NCI-H460 (cell line): ENCODE measurements at places on chromosomes 5 and 9. TPM values are rescaled to one million over a fixed set of nuclear protein-coding genes. Genes with fewer than 3 reads are reported as not detected.

- no peak for DNase-seq
Observed at GRCh38 chr5:98004463-98004862, 769.0 kb upstream of the RGMB start.

DNA sequence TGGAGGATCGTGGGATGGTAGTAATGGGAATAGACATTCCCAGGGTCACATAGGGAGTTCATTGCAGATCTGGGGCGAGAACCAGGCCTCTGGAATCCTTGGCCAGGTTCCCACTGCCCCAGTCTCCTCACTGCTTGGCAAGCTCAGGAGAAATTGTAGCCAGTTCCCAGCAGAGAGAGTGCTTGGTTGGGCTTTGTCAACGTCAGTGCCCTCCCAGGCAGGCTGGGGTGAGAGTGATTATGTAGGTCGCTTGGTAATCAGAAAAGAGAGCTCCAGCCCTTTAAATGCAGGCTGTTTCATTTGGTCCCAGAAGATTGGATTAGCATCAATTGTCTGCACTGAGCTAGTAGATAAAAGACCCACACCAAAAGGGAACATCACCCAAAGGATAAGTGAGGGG lies 51.8 kb upstream of the GALNT10 start:
- DNase-seq, result no peak

- DNase-seq, result no peak
Observed at GRCh38 chr5:79856456-79857055, 134.5 kb downstream of the MTX3 start.

DNA sequence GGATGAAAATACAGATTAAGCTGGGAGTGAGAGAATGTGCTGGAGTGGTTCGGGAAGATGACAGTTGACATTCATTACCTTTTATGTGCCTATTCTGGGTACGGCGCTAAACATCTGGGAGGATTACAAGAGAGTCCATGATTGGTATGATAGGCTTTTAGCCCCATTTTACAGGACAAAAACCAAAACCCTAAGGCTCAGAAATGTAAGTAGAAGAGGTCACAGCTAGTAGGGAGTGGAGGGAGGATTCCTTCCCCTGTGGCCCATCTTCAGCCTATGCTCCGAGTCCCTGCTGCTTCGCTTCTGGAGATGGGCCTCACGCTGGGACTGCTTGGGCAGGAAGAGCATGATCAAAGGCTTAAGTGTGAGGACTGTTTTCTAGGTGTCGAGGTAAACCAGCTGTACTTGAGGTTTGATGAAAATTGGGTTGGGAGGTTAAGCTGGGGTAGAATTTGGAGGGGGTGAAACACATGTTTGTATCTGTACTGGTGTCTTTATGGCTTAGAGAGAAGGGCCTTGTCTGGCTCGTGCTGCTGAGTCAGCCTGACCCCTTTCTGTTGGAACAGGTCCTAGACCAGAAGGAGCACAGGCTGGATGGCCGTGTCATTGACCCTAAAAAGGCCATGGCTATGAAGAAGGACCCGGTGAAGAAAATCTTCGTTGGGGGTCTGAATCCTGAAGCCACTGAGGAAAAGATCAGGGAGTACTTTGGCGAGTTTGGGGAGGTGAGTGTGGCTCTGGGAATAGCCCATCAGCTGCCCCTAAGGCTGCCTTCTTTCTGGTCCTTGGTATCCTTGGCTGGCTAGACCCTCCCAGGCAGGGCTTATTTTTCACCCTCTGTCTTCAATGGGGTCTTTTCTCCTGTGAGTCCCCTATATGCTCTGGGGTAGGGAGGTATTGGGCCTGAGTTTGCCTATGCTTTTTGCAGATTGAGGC lies 2.1 kb downstream of the HNRNPAB start:
- DNase-seq, result no peak

DNA sequence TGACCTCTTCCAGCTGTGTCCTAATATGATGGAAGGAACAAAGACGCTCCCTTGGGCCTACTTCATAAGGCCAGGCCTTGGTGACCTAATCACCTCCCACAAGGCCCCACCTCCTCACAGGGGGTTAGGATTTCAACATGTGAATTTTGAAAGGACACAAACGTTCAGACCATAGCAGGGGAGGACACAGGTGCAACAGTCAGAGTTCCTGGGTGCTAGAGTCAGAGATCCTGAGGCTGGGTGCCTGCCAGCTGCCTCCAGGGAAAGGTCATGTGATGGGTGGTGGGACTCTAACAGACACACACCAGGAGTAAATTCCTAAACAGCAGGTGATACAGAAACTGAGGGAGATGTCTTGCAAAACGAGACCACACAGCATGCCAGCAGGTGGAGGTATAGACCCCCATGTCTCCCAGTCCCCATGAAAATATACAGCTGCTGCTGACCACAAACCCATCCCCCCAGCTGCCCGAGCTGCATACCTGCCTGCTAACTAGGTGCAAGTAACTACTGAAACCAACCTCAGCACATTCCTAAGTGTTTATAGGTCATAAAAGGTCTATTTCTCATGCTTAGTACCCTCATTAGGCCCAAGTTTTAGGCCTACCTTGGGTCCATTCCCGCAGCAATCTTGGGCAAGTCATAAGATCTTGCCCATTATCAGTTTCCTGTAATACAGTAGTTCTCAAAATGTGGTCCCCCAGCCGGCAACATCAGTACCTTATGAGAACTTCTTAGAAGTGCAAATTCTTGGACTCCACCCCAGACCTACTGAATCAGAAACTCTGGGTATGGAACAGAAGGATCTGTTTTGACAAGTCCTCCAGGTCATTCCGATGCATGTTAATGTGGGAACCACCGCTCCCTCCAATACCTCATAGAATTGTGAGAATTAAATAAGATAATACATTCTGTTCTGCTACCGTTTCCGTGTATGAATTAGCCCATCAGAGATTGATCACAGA lies 245.3 kb downstream of the ENC1 start:
- DNase-seq, result no peak

GRCh38 chr9:123528501-123528900 lies 172.5 kb downstream of the CRB2 start:
- DNase-seq, result no peak

DNA sequence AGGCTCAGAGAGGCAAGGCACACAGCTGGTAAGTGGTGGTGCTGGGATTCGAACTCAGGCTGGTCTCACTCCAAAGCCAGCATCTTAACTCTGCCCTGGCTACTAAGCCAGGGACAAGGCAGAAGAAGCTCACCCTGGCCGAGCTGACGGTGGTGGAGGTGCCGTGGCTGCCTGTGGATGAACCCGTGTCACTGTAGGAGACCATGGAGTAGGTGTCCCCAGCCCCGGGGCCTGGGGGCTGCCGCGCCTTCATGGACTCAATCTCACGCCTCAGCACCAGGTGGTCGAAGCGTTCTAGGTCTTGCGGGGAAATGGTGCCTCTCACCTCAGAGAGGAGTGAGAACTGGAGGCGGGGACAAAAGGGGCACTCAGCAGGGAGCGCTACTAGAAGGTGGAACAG lies 35.4 kb upstream of the AKNA start:
- no peak for DNase-seq

DNA sequence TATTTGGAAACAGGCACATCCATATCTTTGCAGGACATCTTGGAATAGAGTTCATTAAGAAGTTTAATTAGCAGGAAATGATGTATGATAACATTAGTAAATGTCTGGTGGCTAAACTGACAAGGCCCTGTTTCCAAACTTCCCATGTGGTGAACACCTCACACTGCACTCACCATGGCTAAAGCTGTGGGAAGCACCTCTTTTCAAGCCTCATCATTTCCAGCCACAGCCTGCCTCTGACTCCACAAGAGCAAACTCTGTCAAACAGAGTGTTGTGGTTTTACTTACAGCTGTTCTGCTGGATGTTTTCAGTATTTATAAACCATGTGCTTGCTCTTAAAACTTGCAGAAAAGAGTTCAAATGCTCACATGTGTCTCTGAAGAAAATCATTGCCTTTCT lies 14.9 kb upstream of the NDUFB6 start:
- DNase-seq, result no peak

DNA sequence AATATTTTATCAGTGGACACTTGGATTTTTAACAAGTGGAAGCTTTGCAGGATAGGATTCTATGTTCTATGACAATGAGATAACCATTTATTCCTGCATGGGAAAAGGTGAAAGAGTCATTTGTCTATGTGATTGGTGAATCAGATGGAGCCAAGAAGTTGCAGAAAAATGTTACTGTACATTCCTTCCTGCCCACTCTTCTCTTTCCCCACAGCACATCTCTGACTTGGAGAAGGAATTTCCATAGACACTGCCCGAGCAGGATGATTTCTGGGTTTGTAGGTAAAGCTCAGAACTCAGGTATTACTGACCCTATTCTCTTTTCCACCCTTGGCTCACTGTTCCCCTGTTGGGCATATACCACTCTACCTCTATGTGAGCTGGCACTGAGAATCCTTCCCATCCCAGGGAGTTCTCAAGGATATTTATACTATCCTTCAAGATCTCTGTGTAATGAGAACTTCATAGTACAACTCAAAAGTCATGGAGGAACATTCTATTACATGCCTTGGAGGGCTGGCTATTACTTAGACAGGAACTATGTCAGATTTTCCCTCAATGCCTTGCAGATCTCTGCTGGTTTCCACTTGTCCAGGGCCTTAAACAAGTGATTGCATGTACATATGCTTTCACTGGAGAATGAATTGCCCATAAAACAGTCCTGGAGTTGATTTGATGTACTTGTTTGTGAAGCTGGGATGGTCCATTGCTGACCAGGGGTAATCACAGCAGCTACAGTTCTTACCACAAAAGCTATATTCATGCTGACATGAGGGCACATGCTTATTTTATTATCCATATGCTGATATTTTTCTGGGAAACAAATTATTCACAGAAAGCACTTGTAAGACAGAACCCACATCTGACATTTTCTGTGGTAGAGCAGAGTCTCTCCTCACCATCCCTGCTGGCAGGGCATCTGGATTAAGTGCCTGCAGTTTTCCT lies 24.1 kb downstream of the SLC1A3 start:
- no peak for DNase-seq

DNA sequence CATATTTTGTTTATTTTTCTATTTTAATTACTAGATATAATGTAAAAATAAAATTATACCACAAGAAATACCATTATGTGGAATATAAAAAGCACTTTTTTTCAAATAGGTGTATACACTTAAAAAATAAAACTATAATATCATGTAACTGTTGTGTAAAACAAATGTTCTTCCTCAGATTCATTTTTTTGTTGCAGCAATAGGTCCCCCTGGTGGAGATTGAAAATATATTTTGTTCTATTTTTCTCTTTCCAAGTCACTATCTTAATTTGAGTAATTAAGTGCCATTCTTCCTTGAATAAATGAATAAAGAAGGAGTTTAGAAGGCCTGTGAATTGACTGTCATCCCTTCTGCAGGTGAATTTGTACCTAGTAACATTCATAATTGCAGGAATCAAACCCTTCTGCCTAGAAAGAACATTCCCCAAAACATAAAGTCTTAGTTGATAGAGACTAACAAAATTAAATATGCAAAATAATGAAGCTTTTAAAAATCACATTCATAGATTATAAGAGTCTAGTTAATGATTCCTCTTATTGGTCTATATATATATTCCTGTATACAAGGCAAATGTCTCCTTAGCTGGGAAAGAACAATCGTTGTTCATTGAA lies 23.4 kb downstream of the CETN3 start:
- peak; percentile 22 for DNase-seq

- no peak for DNase-seq
Observed at GRCh38 chr5:68243681-68244080, 28.1 kb downstream of the PIK3R1 start.

- DNase-seq, result no peak
Observed at GRCh38 chr5:149679876-149680809, 50.0 kb upstream of the PPARGC1B start.

- DNase-seq, result peak; percentile 7
Observed at GRCh38 chr9:126860757-126861466, 473 bp downstream of the ZBTB34 start.

GRCh38 chr5:76209297-76209696 lies 126.1 kb downstream of the SV2C start:
- no peak for DNase-seq

DNA sequence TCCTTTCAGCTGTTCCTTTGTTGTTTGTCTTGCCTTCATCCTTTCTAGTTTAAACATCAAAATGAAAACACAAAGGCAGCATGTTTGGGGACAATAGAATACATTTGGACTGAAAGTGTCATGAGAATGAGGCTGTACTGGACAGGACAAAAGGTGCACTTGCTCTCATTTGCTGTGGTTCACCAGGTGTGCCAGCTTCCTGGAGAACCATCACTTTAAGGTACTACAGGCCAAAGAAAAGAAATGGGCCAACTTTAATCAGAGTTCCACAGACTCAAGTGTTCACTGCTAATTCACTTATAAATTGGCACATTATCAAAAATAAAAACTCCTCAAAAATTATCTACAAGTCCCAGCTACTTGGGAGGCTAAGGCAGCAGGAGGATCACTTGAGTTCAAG lies 53.8 kb downstream of the ABHD17B start:
- no peak for DNase-seq

GRCh38 chr9:134138292-134138691 lies 2.4 kb downstream of the WDR5 start:
- DNase-seq, result no peak

DNA sequence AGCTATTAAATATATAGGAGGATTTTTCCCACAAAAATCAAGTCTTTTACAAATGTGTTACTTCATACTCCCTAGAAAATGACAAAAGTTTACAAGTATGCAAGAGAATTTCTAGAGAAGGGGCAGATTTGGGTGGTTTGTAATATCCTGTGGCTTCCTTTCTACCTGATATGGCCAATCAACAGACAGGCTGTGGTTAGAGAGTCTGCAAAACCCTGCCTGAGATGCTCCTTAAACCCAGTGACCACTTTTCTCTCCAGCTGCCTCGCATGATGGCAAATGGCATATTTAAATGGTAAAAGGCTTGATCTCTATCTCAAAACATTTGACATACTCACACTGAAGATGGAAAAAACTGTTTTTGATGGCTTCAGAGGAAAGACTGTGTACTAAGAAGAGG lies 550.1 kb upstream of the ZNF462 start:
- no peak for DNase-seq

- DNase-seq, result no peak
Observed at GRCh38 chr9:127714951-127715469, 453 bp downstream of the PTRH1 start.

- DNase-seq, result no peak
Observed at GRCh38 chr5:141780240-141780951, 97.8 kb downstream of the PCDH1 start.

- no peak for DNase-seq
Observed at GRCh38 chr5:92147266-92147665, 764.1 kb upstream of the ARRDC3 start.

GRCh38 chr5:91499943-91500531 lies 116.9 kb upstream of the ARRDC3 start:
- DNase-seq, result peak; percentile 45

CDC14B gene
- 16.0 and 17.2 TPM in 2 replicates for total RNA-seq

IFNA13 gene
- not detected in 2 replicates for total RNA-seq

KCNMB1 gene
- not detected in 2 replicates for total RNA-seq

CATSPER3 gene
- 0.17 and 0.40 TPM in 2 replicates for total RNA-seq

MZB1 gene
- 0.10 and 0.52 TPM in 2 replicates for total RNA-seq

BTNL8 gene
- 0.32 TPM in 1 of 2 replicates, not detected in the other for total RNA-seq

TESK1 gene
- 7.8 and 8.5 TPM in 2 replicates for total RNA-seq

SLC36A3 gene
- not detected in 2 replicates for total RNA-seq

GFI1B gene
- total RNA-seq, result not detected in 2 replicates

HAVCR1 gene
- total RNA-seq, result not detected in 2 replicates

AK8 gene
- total RNA-seq, result 0.42 and 2.6 TPM in 2 replicates

CCL21 gene
- not detected in 2 replicates for total RNA-seq
